CD8-positive, alpha-beta T cell (primary cell): ENCODE measurements at places on chromosomes 5 and 9.

- DNase-seq, result no peak
Observed at GRCh38 chr5:83029-83428, 8.9 kb upstream of the PLEKHG4B start.

DNA sequence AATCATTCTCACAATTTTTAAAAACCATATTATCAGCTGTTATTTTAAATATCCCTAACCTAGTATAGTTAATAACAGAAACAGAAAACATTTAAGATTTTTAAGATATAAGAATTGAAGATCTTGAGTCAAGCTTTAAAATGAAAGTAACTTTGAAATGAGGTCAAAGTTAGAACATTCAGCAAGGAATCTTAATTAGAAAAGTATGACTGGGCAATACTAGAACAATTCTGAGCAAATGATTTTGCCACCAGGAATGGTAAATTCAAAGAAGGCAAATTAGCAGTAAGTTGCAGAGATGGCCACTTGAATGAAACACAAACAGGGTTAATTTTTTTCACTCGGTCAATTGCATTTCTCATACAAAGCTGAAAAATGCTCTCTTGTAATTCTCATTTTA lies 117.9 kb downstream of the NXNL2 start:
- no peak for DNase-seq

- no peak for DNase-seq
Observed at GRCh38 chr5:95734906-95735305, 3.8 kb downstream of the RHOBTB3 start.

DNA sequence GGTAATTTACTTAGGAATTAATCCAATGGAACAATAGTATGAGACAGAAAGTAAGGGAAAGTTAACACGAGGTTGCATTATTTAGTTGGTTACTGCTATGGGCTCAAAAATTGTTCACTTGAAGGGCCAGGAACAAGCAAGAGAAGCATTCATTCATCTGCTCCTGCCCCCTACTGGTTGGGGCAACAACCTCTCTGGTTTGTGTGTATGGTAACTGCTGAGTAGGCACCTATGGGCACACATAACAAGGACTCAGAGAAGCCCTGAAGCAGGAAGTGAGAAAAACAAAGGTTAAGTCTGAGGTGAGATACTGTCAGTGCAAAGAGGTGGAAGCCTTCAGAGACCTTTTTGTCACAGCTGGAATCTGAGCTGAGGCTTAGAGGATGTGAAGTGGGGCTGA lies 34.4 kb upstream of the RANBP6 start:
- no peak for DNase-seq

DNA sequence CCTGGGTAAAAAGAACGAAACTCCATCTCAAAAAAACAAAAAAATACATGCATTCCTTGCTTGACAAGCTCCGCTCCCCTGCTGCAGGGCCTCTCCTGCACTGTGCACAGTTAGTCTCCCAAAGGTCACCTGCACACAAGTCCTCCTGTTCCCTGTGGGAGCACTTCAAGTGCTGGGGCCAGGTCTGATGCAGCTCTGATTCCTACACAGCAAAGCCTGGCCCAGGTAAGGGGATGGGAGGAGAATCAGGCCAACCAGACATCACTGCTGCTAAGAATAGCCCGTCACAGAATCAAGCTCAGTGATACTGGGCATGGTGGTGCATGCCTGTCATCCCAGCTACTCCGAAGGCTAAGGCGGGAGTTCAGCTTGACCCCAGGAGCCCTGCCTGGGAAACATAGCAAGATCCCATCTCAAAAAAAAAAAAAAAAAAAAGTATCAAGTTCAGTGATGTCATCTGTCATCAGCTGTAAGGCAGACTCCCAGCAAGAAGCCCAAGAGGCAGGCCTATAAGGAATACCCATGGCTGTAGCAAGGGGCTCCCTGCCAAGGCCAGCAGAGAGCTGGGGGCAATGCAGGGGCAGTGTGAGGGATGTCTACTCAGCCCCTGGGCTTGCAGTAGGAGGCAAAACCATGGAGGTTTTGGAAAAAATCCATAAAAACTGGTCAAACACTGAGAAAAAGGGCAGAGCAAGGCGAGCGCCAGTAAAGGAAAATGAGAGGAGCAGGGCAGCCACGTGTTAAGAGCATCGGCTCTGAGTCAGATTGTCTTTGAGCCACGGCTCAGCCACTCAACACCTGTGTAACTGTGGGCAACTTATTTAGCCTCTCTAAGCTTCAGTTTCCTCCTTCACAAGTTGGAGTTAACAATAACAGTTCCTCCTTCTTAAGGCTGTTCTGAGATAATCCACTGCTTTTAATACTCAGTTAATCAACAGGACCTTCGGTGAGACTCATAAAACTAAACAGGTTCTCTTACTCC lies 3.2 kb downstream of the TPM2 start:
- DNase-seq, result no peak

DNA sequence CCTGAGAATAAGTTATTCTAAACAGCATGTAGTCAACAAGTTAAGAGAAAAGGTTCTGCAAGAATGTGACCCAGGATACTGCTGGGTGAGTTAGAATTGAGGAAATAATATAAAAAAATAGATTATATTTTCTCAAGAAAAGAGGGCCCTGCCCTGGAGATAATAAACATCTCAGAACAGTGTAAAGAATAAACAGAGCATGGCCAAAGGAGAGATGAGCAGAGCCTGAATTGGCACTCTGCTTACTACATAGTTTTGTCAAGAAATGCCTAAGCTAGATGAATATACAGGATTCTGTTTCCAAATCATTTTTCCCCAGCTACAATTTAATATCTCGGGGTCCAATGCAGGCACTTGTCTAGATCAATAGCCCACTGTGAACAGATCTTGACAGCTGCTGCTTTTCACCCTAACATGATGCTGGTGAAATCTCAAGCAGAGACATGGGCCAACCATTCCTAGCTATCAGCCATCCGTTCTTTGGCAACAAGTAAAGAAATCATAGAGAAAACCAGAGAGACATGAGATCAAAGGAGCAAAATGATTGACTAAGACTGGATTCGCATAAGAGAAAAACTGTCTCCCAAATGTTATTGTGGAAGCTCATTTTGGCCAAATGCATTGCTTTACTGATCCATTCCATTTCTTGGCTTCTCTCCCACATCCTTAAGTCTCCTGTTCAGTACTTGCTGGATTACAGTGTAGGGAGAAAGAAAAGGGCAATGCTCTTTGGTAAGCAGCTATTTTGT lies 173.2 kb downstream of the PRELID2 start:
- DNase-seq, result no peak

GRCh38 chr9:109305801-109306200 lies 15.1 kb downstream of the EPB41L4B start:
- no peak for DNase-seq

DNA sequence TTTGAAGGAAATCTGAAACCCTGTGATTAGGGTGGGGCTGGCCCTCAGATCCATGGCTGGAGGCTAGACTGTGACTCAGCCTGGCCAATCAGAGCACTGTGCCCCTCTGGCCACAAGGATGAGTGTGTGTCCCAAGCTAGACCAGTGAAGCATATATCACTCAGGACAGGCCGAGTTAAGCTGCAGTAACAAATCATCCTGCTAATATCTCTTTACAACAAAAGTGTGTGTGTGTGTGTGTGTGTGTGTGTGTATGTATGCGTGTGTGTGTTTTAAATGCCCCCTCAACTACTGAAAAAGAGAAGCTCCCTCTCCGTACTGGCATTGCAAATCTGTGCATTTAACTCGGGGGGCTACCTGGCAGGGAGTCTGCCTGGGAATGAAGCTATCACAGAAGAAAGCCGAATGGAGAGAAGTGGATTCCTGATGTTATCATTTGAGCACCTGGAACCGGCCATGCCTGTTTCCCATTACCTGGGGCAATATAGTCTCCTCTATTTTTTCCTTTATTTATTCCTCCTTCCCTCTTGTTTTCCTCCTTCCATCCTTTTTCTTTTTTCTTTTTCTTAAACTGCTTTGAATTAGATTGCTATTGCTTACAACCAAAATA lies 25.6 kb downstream of the STC2 start:
- DNase-seq, result no peak

DNA sequence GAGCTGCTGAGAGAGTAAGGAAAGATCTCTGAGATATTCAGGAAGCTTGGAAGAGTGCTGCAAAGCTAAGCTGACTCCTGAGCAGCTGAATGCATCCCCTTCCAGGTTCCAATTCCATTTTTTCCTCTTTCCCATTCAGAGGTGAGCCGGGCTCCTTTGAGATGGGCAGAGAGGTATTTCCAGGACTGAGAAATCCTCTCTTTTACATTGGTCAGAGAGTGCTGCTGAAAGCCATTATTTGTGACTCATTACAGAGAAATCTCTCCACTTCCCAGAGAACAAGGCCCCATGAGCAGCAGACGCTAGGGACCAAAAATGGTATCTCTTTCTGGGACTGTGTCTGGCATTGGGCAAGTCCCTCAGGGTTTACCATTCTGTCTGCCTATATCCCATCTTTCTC lies 3.7 kb downstream of the MCTP1 start:
- no peak for DNase-seq

DNA sequence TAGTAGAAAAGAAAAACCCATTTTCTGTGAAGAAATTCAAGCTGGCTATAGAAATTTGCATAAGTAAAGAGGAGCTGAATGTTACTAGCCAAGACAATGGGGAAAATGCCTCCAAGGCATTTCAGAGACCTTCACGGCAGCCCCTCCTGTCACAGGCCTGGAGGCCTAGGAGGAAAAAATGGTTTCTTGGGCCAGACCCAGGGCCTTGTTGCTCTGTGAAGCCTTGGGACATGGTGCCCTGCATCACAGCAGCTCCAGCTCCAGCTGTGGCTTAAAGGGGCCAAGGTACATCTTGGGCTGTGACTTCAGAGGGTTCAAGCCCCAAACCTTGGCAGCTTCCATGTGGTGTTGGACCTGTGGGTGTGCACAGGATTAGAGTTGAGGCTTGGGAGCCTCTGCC lies 130.0 kb upstream of the DMRTA1 start:
- no peak for DNase-seq

DNA sequence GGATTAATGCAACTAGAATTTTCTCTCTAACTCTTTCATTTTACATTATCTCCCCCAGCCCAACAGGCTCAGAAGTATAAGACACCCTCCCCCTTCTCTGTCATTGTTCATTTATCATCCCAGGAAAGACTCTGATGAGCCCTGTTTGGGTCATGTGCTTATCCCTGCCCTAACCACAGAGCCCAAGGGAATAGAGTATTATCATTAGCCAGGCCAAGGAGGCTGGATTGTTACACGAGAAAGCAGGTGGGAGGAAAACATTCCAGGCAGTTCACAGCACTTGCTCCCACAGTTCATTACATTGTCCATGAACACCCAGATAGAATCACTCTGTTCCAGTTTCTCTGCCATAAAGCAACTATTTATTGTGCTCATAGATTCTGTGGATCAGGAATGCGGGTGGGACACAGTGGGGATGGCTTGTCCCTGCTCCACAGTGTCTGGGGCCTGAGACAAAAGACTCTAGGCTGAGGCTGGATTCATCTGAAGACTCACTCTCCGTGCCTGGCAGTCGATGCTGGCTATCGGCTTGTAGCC lies 59.5 kb upstream of the TMEM215 start:
- DNase-seq, result no peak

GRCh38 chr5:54909911-54910870 lies 75.2 kb downstream of the ESM1 start:
- DNase-seq, result no peak

GRCh38 chr9:126614088-126614454 lies 343 bp downstream of the LMX1B start:
- peak; percentile 36 for DNase-seq

GRCh38 chr9:93508207-93508606 lies 54.8 kb upstream of the FAM120AOS start:
- no peak for DNase-seq

DNA sequence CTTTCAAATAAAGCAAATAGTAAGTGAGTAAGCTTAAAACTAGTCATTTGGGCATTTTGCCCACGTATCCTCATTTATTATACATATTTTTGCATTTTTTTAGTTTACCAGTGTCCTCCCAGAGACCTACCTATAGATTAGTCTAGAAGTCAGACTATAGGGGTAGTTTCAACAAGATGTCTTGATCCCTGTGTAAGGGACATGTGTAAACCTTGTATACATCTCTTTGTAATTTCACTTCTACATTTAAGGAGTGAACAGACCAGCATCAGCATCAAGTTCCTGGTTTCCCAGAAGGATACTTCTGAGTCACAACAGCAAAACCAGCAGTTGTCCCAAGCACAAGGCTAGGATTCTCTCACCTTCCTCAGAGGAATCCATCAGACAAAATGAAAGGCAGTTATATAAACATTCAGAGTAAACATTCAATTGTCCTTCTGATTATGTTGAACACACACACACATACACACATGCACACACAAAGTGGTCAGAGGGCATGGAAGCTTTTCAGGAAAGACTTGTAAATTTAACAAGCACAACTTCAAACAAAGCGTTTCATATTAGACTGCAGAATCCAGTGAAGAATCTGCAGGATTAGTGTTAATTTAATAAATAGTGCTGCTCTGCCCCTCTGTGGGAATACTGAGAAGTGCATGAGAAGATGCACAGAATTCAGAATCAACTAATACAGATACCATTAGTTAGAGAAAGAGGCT lies 55.4 kb downstream of the HINT1 start:
- no peak for DNase-seq

- DNase-seq, result no peak
Observed at GRCh38 chr9:2085716-2086115, 70.6 kb downstream of the SMARCA2 start.

DNA sequence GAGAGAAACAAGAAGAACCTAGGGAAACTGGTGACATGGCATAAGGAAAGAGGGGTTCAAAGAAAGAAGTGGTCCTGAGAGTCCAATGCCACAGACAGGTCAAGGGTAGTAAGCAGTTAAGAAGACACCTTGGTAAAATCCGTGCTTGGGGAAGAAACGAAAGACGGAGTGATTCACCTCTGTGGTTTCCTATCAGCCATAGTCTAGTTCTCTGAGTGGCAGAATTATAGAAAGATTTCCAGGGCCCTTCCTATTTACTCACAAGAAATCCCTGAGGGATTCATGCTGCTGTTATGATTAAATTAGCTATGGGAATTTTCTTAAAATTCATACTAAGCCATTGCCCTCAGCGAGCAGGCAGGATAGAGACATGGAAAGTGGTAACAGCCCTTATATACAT lies 31.7 kb downstream of the IL33 start:
- no peak for DNase-seq

GRCh38 chr5:54775645-54776044 lies 209.7 kb downstream of the ESM1 start:
- DNase-seq, result no peak

DNA sequence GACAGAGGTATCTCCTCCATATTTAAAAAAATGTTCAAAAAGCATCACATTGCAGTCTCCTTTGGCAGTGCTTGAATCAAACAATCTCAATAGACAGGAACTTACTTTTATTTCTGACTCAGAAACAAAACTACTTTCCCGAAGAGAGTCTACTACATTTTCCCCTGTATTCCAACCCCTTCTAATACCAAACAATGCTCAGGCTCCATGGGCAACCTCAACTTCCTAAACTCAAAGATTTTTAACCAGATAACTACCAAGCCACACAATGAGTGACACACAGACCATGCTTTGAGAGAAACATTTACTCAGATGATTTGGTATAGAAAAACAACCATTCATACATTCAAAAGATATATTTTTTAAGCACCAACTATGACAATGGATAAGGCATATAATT lies 70.5 kb downstream of the APBA1 start:
- no peak for DNase-seq

DNA sequence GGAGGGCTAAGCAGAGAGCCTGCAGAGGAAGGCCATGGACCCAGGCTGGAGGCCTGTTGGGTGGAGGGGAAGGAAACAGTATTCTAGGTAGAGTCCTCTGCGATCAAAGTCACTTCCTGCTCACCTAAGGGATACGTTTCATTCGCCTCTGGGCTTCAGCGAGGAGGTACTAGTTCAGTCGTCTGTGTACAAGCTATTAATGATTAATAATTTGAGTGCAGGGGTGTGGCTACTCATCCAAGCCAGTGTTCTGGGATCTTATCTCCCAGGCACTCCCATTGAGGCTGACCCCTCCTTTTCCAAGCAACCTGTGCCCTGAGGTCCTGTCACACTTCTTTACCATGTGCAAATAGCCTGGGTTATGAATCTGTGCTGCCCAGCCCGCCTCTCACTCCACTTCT lies 25.2 kb downstream of the RALGPS1 start:
- DNase-seq, result no peak
